Common myeloid progenitor, CD34-positive (primary cell): ENCODE measurements at places on chromosomes 2 and 18.
A peak's percentile ranks its signal among the peaks of the same experiment; 100 is the strongest.

DNA sequence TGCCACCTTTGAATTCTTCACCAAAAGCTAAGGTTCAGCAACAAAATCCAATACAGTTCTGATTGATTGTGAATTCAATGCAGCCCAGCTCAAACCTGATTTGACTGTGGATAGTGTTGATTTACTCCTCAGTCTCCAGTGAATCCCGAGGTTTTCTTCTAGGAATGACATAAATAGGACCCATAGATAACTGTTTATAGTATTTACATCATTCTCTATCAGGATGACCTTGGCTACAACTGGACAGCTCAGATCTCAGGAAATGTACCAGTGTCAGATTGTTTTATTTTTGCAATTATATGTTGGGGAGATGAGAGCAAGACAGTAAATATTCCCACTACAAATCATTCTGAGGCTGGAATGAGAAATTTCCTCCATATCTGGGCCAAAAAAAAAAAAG is 21.2 kb downstream of the RBM43 start:
- no peak for DNase-seq

- no peak for DNase-seq
These were observed 173.6 kb downstream of the LDLRAD4 start for GRCh38 chr18:13392029-13392750.

GRCh38 chr2:105794926-105795574 is 50.3 kb downstream of the NCK2 start:
- DNase-seq, result no peak

- DNase-seq, result no peak
These were observed 17.8 kb downstream of the NCOA1 start for GRCh38 chr2:24508878-24509277.

DNA sequence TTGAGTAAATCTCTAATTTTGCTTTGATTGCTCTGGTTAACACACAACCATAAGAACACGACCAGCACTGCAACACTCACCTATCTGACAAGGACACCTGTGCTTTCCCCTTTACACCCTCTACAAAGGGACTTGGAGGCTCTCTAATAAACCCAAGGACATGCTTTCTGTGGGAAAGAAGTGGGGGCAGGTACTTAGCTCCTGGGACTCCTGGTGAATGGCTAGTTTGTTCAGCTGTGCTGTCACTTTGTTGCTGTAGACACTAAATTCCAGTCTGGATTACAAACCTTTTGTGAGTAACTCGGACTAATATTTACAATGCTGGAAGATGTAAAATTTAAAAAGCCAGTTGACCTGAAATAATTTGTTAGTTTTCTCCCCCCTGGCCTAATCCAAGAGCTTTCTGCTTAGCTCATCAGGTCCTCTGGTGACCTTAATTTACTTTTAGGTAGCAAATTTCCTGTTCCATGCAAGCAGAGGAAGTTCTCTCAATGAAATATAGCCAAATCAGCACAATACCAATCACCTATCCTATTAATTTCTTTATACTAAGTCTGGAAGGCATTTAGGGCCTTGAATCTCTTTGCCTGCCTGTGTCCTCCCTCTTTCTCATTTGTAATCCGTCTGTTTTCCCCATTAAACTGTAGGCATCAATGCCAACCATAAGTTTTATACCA is 67.5 kb downstream of the PLCL1 start:
- no peak for DNase-seq

- peak; percentile 50 for DNase-seq
These were observed 39.8 kb upstream of the SPTBN1 start for GRCh38 chr2:54416166-54416813.

DNA sequence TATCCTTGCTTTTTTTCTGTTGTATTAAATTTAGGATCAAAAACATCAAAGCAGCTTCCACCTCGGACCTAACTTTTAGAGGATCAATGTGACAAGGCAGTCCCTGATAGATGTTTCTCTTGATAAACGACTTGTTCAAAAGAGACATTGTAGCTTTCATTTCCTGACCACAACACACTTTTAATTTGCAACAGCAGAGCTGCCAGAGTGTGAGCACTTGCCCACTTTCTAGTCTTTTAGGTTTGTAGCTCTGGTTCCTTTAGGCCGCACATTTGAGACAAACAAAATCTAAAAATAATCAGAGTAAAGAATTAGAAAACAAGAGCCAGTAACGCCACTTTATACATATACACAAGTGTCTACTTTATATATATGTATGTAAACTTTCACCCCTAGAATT is 3.1 kb downstream of the FIGN start:
- DNase-seq, result no peak

DNA sequence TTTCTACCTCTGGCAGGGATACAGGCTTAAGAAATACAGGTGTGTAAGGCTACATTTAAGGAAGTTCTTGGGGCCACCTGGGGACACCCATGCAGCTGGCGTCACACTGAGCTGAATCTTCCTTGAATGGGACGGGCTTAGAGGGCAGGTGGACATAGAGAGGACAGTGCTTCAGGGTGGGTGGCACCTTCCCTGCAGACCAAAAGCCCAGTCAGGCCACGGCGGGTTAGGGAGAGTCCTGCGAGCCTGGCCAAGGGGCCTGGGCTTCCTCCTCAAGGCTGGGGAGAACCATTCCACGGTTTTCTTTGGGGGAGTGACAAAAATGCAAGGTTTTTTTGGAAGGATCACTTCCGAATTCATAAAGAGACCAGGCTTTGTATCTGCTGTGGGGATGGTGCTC is 73.4 kb downstream of the GNAL start:
- DNase-seq, result no peak

DNA sequence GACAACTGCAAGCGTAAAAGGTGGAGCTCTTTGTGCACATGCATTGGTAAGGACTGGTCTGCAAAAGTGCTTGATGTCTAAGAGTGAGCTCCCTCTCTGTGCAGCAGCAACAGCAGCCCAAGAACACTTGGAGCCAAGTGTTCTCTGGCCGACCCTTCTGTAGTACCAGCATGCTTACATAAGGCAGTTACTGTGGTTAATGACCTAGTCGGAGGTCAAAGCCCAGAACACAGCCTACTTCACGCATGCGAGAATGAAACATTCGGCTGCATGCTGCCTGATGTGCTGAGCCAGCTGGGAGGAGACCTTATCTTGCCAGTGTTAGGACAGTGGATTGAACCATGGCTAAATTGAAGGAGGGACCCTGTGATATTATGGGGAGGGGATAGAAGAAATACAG is 21.3 kb downstream of the NCAPH start:
- no peak for DNase-seq

DNA sequence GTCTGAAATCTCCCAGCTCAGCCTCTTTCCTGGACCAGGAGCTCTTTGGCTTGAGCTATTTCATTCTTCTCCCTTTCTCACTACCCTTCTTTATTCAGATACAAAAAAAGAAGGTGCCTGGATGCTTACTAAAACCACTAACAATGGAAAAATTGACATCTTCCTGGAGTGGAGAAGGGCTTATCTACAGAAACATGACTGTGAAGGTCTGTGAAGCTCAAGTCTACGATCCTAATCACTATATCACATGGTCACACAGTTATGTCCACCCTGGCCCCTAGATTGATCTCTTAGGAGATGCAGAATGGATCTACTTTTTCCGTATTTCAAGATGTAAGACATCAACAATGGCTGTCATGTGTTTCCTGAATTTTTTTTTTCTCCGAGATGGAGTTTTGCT is 5.7 kb upstream of the KRCC1 start:
- no peak for DNase-seq

DNA sequence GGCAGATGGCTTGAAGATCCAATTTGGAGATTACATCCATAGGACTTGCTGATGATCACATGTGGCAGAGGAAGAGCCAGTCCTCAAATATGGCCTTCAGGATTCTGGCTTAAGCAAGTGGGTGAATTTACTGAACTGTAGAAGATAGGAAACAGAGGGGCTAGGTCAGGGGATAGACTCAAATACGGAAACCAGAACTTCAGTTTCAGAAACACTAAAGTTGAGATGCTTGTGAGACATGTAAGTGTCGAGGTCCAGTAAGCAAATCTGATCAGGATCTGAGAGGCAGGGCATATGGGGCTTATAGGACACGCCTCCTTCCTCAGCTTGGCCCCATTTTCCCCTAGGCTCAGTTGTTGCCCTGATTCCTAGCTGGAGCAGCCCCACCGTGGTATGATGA is 107.7 kb downstream of the LBH start:
- DNase-seq, result no peak

GRCh38 chr18:46152436-46152807 is 48.2 kb downstream of the HAUS1 start:
- no peak for DNase-seq

DNA sequence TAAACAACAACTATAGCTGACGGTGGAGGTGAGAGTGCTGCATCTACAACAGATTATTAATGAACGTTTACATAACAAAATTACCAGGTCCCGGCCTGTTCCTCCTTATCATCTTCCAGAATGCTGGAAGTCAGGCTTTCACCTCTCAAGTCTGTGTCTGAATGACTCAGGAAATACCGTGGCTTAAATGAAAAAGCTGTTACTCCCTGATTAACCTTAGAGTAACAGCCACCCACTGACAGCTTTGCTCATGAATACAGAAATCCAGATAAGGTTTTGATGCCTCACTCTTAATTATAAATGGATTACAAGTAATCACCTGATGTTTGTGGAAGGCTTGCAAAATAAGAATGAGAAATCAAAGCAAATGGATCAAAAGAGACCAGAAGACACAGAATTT is 885.3 kb upstream of the CELF4 start:
- peak; percentile 56 for DNase-seq

- DNase-seq, result no peak
These were observed 1128.9 kb upstream of the NXPH2 start for GRCh38 chr2:139909136-139909535.

DNA sequence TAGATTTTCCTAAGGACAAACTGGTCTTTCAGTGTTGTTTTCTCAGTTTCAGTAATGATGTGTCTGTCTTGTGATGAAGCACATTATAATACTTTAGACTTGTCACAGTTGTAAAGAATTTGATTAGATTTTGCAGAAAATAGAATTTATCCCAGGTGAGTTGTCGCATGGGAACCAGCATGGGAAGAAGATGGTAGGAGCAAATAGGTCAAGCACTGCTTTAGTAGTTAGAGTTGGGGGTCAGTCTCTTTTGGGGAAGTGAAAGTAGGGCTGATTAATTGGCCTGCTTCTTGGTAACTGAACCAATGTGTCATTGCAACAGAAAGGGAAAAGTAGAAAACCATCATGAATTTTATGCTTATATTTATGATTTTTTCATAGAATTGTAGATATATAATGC is 153.2 kb upstream of the MYO3B start:
- no peak for DNase-seq

DNA sequence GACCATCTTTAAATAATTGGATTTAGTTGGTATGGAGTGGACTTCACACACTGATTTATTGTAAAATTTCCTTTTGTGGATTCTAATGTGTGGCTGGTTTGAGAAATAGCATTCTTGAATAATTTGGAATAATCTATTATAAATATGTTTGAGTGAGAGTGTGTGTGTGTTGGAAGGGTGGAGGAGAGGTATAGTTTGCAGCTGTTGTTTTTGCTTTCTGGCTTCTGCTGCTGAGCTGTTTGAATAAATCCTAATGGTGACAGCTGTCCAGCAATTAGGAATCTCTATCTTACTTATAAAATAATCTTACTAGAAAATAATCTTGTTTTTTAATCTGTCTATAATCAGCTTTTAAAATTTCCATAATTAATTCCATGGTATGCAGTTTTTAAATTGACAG is 1283.0 kb upstream of the CDH2 start:
- no peak for DNase-seq

DNA sequence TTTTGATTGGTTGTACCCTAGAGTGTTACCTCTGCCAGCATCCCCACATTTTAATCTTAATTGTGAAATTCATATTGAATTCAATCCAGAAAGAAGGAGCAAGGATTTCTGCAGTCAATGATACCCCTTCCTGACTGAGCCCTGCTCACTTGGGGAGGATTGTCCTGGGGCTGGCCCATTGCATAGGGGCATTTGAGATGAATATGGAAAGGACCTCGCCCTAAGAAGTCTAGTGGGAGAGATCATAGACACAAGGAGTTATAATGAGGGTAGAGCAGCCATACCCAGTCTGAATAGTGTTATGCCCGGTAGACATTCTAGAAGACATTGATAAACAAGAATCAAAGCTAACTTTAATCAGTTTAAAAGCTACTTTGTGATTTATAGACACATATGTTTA is 53.8 kb downstream of the CRIM1 start:
- no peak for DNase-seq

DNA sequence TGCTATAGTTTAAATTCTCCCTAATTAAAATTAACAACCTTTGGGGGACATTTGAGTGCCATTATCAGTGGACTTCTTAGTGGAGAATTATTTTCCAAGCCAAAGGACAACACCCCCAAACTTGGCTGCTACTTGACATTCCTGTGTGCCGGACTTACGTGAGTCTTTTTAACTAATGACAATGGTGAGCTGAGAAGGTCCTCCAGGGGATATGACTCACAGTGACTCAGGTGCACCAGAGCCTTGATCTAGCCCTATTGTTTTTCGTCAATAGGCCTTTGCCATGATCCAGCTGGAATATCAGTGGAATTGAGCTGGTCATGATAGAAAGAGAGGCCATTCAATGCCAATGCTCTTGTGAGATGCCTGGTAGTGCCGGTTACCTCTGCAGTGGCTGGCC is 118.1 kb upstream of the CXCR4 start:
- DNase-seq, result no peak

- peak; percentile 17 for DNase-seq
These were observed 2.3 kb upstream of the TMEM37 start for GRCh38 chr2:119429225-119429981.

DNA sequence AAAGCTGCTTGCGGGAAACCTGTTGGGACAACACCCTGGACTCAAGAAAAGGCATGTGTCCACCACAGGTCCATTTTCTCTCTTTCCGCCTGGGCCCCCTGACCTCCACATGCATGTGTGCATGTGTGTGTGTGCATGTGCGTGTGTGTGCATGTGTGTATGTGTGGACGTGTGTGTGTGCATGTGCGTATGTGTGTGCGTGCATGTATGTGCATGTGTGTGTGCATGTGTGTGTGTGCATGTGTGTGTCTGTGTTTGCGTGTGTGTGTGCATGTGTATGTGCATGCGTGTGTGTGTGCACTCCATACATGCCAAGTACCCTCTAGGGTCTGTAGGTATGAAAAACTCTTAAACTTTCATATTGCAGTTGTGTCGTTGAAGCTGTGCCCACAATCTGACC is 16.3 kb downstream of the CAPN14 start:
- DNase-seq, result no peak

- no peak for DNase-seq
These were observed 309.7 kb downstream of the IRS1 start for GRCh38 chr2:226489775-226490541.

- no peak for DNase-seq
These were observed 66.3 kb upstream of the HS6ST1 start for GRCh38 chr2:128384956-128385355.

DNA sequence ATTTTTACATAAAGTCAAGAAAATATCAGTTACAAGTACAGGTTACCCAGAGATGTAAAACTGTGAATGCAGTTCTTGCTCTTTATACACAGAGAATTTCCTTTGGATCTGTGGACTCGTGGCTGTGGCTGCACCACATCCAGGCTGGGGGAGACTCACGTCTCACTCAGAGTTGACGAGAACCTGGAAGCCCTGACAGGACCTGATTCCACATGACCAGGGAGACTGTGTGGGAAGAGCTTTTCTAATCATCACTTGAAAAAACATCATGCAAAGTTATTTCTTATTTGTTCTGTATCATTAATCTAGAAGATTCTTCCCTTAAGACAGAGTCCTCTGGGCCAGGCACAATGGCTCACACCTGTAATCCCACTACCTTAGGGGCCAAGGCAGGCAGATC is 1159.0 kb downstream of the RPIA start:
- DNase-seq, result no peak
